ENCODE measurements at places on chromosomes 2 and 18.

DNA sequence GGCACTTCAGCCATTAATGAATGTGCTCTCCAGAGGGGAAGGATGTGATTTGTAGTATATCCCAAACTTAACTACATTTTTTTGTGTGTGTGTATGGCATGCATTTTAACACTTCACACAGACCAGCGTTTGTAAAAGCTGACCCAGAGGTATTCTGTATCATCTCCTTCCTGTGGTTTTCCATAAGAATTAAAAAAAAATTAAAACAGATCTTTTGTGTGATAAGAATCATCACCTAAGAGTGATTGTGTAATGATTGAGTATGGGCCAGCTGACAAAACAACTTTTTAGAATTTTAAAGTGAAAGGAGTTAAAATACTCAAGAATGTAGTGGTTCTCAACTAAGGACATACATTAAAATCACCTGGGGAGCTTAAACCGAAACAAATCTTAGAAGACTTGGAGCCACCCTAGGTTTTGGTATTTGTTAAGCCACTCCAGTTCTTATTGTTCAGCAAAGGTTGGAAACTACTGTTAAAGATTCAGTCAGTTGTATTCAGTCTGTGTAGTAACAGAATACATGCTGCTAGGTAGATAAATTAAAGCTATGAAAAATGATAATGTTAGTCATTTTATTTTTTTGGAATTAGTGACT, 120.1 kb downstream of the HAUS1 start:
- no peak for DNase-seq

DNA sequence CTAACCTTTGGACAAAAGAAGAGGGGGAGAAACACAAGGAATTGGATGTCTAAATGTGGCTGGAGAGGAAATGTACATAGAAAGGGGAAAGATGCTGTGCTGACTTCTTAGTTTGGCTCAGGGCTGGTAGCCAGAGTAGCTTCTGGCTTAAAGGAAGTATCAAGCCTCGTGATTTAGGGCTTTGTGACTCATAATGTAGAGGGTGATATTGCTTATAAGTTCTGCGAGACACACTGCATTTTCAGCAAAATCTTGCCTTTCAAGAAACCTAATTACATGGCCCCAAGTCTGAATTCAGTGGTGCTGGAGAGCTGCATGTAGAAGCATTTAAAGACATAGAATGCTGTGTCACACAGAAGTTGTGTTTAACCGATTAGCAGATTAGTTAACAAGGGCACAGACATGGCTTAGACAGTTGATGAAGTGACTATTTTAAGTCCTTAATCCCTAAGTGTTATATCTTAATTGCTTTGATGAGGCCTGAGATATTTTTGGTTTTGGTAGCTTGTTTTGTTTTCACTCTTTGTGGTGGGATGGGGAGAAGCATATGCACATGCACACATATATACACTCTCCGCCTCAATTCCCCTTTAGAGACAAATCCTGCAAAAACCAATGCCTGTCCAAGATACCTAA, 66.4 kb downstream of the EPAS1 start:
- no peak for DNase-seq

- DNase-seq = no peak
Measured at GRCh38 chr2:50391556-50391955, 640.4 kb downstream of the NRXN1 start.

- no peak for DNase-seq
Measured at GRCh38 chr2:51612387-51612786, 580.5 kb upstream of the NRXN1 start.
